ENCODE measurements at places on chromosomes 16 and 17.

DNA sequence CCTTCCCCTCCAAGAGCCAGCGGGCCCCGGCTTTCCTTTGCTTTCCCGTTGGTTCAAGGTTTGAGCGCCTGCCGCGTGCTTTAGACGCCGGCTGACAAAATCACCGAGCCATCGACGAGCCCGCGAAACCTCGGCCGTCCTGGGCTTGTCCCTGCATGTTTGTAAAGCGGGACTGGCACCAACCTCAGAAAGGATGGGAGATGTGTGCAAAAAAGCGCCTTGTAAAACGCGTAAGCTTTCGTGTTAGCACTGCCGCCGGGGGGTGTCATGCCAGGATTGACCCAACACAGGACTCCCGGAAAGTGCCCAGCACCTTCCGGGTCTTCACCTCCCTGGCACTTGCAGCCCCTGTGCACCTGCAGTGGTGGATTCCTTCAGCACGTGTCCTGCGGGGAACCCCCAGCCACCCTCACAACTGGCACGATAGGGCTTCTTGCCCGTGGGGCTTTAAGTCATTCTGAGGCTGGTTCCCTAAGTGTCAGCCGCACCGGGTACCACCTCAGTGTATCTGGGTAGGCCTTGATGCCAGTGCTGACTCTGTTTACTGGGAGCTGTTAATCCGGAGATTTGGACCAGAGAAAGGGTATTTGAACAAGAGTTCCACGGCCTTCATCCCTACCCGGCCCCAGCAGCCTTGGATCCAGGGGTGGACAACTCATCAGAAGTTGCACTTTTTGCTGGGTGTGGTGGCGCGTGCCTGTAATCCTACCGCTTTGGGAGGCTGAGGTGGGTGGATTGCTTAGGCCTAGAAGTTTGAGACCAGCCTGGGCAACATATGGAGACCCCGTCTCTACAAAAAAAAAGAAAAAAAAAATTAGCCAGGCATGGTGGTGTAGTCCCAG is 817 bp downstream of the NDUFAF8 start:
- DNase-seq = peak; percentile 47

DNA sequence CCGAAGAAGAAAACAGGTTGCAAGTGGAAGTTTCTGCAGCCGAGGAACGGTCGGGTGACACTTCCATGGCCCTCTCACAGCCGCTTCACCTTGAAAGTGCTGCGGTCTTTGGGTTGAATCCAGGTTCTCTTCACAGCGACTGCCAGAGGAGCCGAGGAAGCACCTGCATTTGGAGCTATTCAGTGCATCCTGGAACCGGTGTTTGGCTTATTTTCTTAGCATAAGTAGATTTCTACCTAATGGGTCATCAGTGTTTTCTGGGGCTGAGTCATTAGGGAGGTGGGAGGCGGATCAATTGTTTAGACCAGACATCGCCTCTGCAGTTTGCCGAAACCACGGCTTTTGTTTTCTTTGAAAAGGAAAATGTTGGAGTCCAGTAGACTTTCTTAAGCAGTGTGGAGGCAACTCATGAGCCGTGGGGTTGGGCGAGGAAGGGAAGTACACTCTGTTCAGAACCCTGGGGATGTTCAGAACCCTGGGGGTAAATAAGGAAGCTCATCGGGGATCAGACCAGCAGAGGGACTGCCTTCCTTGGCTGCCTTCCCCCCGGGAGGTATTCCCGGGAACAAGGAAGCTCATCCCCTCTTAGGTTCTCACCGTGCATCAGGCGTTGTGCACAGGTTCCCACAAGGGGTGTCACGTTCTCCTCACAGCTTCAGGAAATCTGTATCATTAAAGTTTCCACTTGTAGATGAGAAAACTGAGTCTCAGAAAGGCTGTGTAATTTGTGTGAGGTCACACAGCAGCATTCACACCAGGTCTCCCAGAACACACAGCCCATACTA is 361.5 kb downstream of the SNX29 start:
- DNase-seq = no peak

GRCh38 chr16:79186196-79186595 is 414.3 kb downstream of the MAF start:
- no peak for DNase-seq

DNA sequence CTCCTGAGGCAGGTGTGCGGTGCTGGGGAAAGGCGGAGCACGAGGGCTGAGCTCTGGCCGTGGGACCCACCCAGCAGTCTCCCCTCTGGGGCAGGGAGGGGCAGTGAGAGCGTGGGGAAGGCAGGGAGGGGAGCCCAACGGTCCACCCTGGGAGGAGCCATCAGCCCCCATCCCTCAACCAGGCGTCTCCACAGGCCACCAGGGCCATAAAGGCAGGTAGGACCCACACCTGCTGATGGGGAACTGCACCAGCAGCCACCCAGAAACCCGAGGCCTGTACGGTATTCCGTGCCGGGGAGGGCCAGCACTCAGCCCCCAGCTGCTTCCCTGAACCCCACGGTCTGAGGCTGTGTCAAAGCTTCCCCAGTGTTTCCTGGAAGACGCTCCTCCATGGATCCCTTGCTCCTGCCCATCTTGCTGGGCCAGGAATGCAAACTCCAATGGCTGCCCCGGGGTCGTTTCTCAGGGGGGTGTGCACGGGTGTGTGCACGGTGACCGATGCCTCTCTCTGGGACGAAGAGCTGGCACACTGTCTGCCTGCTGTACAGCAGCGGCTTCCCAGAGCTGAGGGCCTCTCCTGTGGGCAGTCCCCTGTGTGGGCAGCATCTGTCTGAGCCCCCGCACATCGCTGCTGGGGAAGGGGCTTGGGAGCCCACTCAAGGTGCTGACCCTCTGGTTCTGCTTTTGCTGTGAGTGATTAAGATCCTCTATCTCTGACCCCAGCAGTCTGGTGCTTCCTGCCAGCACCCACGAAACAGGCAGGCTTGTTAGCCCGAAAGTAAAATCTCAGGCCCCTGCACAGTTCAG is 17.2 kb upstream of the METRNL start:
- peak; percentile 16 for DNase-seq

DNA sequence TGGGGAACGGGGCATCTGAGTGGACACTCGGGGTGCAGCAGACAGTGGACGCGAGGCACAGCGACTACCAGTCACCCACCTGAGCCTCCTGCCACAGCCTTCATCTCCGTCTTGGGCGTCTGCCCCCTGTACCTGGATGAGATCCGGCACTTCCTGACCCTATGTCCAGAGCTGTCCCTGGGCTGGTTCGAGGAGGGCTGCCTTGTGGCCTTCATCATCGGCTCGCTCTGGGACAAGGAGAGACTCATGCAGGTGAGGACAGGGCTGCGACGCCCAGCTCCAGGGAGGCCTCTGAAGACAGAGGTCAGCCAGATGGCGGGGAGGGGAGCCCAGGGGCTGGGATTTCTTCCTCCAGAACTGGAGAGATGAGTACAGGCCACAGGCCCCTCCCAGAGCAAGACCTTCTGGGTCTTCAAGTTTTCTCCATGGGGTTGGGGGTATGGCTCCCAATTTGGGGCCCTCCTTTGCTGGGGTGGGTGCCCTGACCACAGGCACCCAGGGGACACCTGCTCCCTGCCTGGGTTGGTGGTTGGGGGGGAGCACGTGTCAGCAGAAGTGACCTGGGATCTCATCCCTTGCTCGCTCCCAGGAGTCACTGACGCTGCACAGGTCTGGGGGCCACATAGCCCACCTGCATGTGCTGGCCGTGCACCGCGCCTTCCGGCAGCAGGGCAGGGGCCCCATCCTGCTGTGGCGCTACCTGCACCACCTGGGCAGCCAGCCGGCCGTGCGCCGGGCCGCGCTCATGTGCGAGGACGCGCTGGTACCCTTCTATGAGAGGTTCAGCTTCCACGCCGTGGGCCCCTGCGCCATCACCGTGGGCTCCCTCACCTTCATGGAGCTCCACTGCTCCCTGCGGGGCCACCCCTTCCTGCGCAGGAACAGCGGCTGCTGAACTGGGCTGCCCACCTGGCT is 1.9 kb downstream of the AANAT start:
- no peak for DNase-seq

GRCh38 chr16:81623365-81624102 is 155.6 kb upstream of the PLCG2 start:
- DNase-seq = peak; percentile 41
